ENCODE measurements at places on chromosomes 5 and 9.

- DNase-seq: no peak
Measured at GRCh38 chr9:124436320-124436719, 13.9 kb upstream of the ADGRD2 start.

- no peak for DNase-seq
Measured at GRCh38 chr9:92188969-92189781, 74.0 kb upstream of the SPTLC1 start.

DNA sequence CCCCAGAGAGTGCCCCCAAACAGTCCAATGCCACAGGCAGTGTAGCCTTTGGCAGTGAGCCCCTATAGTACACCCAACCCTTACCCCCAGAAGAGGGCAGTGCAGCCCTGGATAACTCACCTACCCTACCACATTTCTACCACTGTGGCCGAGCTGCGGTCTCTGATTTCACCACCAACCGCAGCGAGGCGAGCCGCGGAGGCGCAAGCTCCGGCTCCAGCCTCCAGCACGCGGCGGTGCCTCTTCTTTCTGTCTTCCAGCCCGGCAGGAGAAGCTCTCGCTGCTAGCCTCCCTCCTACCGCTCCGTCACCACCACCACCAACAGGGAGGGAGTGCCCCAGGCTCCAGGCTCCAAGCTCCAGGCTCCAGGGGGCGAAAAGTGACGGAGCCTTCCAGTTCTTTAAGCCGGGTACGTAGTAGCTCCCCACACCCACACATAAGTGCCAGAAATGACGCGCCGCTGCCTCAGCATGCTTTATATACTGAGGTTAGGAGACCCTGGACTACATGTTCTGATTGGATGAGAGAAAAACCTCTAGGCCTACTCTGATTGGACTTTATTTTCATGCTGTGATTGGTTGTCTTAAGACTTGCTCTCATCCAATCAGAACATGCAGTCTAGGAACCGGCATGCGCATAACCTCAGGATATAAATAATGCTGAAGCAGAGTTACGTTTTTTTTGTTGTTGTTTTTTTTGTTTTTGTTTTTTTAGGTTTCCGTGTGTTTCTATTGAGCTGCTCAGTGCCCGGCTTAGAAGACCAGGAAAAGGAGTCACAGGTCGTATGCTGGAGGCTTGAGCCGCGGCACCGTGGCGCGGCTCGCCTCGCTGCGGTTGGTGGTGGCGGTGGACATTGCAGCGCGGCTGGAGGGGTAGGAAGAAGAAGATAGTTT lies at the start of gene PCAT7:
PCAT7 (plus strand) TSS at position 645 of the 893 bp plus-strand sequence.
- DNase-seq: peak; percentile 31

- DNase-seq: no peak
Measured at GRCh38 chr5:174490728-174491127, 233.7 kb upstream of the MSX2 start.
